ENCODE measurements at places on chromosomes 11 and 22. TPM values are rescaled to one million over a fixed set of nuclear protein-coding genes. Genes with fewer than 3 reads are reported as not detected.

Gene NCF4
- 68.8 TPM for total RNA-seq

DNA sequence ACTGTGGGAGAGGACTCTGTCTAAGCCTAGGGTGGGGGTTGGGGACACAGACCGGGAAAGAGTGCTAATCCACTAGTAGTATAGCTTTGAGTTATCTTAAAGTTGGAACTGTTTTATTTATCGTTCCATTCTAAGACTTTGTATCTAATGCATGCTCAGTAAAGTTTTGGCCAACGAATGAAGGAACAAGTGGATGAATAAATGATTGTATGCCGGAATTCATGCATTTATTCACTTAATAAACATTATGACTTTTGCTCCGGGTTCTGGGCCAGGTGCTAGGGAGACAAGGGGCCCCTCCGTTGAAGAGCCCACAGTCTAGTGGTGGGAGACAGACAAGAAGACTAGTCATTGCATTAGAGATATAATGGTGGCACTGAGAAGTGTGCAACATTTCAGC is 645 bp downstream of the RNF121 start:
- H3K27ac ChIP-seq = peak overlapping the region; percentile 89
- peak overlapping the region; percentile 92 for H3K4me3 ChIP-seq

Gene PPFIBP2
- total RNA-seq = 48.9 TPM

DNA sequence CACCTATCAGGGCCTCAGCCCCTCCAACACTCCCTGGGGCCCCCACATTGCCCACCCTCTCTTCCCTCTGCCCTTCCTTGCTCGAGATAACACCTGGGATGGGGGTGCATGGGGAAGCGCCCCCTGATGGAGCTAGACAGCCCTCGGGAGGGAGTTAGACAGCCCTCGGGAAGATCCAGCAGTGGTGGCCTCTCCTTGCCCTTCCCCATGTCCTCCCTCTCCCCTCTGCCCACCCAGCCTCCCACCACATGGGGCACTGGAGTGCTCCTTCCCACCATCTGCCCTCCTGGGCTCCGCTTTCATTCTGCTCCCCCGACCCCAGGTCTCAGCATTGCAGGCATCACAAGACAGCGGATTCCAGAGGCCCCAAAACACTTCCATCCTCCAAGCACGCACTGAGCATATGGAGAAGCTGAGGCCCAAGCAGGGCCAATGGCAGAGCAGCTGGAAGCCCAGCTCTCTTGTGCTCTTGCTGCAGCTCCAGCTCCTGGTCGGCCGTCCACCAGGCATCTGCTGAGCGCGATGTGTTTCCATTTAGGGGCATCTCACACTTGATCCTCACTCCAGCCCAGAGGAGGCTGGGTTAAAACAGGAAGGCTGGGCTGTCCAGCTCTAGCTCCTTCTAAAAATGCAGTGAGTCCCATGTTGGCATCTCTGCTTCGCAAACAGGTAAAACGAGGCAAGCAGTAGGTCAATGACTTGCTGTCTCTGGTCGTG is 65.6 kb downstream of the IGLL1 start:
- no peak overlapping the region for H3K4me3 ChIP-seq
- no peaks in the 10 kb centered on the region for H3K27me3 ChIP-seq
- no peak overlapping the region for H3K27ac ChIP-seq
- H3K36me3 ChIP-seq = no peaks in the 10 kb centered on the region
- no peak for DNase-seq

Gene KIRREL3
- not detected for total RNA-seq
